ENCODE measurements at places on chromosomes 1 and 21. TPM values are rescaled to one million over a fixed set of nuclear protein-coding genes. Genes with fewer than 3 reads are reported as not detected.

- DNase-seq, result no peak
Measured at GRCh38 chr21:17989780-17990179, 170.6 kb upstream of the C21orf91 start.

- DNase-seq, result no peak
Measured at GRCh38 chr1:216183007-216183406, 240.2 kb downstream of the USH2A start.

DNA sequence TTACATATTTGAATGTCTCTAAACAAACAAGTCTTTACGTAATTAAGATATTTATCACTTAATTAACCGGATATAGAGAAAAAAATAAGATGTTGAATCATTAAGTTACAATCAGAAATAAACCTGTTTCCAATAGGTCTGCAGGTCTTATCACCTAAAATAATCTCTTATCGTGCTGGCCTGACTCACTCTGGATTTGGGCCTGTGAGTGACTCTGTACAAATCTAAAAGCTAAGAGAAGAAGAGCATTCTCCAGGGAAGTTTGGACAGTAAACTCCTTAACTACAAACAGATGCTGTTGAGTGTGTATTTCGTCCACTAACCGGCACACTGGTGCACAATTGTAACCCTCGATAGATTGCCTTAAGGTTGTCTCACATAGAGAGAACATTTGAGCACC, 25.3 kb downstream of the CEP104 start:
- DNase-seq, result no peak

DNA sequence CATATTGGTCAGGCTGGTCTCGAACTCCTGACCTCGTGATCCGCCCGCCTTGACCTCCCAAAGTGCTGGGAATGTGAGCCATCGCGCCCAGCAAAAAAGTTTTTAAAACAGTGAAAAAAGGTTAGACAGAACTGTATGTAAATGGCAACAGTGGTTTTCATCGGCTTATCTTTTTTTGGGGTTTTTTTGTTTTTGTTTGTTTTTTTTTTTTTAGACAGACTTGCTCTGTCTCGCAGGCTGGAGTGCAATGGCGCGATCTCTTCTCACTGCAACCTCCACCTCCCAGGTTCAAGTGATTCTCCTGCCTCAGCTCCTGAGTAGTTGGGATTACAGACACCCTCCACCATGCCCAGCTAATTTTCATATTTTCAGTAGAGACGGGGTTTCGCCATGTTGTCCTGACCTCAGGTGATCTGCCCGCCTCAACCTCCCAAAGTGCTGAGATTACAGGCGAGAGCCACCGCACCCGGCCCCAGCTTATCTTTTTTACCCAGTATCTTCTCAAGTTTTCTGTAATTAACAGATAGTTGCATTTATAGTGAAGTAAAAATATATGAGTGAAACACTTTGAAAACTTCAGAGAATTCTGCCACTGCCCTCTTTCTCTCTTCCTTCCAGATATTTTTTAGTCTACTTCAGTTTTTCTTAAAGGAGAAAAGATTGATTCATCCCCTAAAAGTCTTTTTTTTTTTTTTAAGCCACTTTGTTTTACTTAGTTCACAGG, 13.1 kb downstream of the TIMM17A start:
- no peak for DNase-seq

The LCE4A gene
- polyA plus RNA-seq, result not detected

The LCE1A gene
- not detected for polyA plus RNA-seq

Measured in lung (tissue), 17 donors.